Muscle of arm (tissue), 14 donors: ENCODE measurements at places on chromosomes 2 and 18. TPM values are rescaled to one million over a fixed set of nuclear protein-coding genes. Genes with fewer than 3 reads are reported as not detected.

DNA sequence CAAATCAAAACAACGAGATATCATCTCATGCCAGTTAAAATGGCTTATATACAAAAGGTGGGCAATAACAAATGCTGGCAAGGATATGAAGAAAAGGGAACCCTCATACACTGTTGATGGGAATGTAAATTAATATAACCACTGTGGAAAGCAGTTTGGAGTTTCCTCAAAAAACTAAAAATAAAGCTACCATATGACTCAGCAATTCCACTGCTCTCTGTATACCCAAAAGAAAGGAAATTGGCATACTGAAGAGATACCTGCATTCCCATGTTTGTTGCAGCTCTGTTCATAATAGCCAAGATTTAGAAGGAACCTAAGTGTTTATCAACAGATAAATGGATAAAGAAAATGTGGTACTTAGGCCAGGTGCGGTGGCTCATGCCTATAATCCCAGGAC is 124.8 kb downstream of the MSTN start:
- no peak for DNase-seq

DNA sequence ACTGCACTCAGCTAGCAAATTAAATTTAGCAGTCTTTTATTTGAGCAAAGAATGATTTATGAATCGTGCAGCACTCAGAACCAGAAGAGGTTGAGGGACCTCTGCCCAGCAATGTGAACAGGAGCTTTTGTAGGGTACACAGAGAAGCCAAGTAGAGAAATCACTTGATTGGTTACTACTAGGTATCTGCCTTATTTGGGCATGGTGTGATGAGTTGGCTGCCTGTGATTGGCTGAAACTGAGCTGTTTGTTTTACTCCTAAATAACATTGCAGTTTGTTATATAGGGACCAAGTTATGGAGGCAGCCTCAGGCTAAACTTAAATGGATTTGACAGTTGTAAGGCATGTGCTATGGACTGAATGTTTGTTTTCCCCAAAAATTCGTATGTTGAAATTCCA is 122.5 kb downstream of the RDH14 start:
- DNase-seq = no peak

- no peak for DNase-seq
Observed at GRCh38 chr18:3455907-3456685, 6.1 kb downstream of the TGIF1 start.

- DNase-seq = no peak
Observed at GRCh38 chr18:26453386-26453901, 94.9 kb downstream of the KCTD1 start.

- DNase-seq = no peak
Observed at GRCh38 chr18:44107187-44107586, 573.5 kb upstream of the SETBP1 start.

DNA sequence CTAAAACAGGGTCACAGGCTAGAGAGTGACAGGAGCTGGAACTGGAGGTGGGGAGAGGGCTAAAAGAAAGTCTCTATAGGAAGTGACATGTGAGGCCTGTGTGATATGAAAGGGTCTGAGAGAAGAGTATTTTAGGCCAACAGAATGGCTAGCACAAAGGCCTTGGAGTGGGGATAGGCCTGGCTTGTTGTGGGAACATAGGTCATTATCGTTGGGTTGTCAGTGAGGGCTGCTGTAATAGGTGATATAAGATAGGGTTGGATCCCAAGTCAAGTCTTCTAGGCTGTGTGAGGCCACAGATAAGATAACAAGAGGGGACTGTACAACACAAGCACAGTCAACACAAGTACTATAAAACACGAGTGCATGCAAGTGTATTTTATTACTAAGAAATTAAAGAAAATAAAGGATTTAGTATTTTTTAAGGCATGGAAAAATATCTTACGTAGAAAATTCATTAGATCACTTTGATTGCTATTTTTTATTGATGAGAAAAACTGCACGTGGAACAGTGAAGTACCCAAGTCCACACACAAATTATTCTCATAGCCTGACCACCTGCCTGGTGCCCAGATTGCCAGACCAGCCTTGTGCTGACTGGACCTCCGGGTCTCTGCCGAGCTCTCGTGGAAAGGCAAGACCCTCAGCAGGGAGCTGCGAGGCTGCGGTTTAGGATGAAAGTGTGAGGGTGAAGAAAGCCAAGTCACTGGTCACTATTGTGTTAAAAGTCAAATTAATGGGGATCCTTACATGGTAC is 14.1 kb downstream of the LTBP1 start:
- no peak for DNase-seq

- DNase-seq = no peak
Observed at GRCh38 chr18:3468833-3469232, 18.9 kb downstream of the TGIF1 start.

DNA sequence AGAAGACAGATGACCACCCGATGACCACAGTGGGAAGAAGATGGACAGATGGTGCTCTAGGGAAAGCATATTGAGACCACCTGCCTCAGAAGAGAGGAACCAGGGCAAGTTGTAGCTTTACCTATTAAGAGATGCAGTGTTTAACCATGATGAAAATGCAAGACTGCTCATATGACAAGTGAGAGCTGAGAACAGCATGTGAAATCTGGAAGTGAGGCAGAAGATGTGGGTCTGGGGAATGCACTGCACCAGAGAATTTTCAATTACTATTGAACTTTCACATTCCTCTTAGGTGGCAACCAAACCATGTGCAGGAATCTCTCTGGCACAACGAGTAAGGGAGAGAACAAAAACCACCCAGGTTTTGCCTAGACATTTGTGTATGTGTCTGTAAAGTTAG is 184.8 kb upstream of the CRIM1 start:
- no peak for DNase-seq

DNA sequence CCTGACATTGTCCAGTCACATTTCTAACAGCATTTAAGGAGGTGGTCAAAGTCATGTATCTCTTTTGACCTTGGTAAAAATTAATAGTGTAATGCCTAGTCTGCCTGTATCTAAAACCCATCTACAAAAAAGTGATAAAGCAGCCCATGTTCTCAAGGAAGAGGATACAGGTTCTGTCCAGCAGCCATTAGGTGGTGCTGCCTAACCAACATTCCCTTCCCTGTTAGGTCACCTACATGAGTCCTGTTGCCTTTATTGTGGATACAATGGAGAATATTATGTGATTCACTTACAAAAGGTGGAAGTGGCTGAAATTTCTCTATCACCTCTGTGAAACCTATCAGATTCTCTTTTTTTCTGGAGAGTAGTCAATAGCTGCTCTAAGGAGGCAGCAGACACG is 52.5 kb downstream of the AQP4 start:
- DNase-seq = peak; percentile 44

- no peak for DNase-seq
Observed at GRCh38 chr2:9230051-9230802, 23.6 kb downstream of the ASAP2 start.

DNA sequence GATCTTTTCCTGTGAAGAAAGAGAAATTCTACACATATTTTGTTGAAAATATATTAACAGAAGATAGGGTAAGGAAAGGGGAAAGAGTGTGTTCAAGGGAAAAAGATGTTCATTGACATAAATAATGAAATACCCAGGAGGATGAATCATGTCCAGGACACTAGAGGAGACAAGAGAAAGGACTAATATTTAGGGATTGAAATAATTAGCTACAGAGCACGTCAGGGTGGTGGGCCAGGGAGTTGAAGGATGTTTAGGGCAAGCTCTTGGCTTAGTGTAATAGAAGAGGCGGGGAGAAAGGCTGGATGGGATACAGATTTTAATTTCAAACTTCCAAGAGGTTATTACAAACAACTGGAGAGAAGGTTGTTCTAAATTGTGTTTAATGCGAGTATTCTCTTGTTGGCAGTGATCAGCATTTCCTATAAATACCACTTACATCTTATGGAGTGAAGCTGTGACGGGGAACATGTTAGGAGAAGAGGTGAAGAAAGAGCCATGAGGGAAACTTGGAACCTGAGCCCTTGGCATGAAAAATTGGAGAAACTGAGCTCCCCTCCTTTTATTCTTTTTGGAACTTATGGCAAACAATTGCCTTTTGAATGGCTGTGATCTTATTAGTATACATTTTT is 36.6 kb upstream of the CETN1 start:
- DNase-seq = no peak

- DNase-seq = no peak
Observed at GRCh38 chr2:158775273-158776027, 19.7 kb upstream of the DAPL1 start.

GRCh38 chr18:74994502-74995418 is 214.2 kb downstream of the PTGR3 start:
- DNase-seq = no peak

- no peak for DNase-seq
Observed at GRCh38 chr18:49924293-49924983, 111.1 kb upstream of the ACAA2 start.

TMEM17 gene
- 2.6 TPM for polyA plus RNA-seq

GALNT3 gene
- polyA plus RNA-seq = 1.5 TPM

ASB18 gene
- polyA plus RNA-seq = 8.8 TPM

SEMA4C gene
- 27.4 TPM for polyA plus RNA-seq
